ENCODE measurements at places on chromosomes 2 and 18. TPM values are rescaled to one million over a fixed set of nuclear protein-coding genes. Genes with fewer than 3 reads are reported as not detected.

DNA sequence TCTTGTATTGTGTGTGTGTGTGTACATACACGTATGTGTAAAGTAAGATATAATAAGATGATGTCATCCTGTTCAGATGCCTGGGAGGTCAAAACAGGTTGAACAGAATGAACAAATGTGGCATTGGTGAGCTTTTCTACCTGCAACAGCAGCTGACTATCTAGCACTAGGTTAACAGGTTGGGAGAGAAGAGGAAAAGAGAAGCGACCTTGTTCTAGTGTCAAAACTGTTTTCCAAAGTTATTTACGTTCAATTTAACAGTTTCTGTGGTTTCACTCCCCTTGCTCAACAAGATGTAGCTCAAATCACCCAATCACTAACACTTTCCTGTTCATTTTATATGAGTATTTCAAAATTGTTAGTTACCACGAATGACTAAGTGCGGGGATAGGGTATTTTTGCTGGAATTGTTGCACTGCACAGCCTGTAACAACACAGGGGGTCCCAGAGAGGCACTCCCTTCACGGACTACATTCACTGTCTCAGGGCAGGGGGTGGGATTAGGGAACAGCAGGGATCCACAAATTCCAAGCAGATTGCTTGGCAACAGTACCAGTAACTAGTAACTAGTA is 67.5 kb upstream of the DTNB start:
- DNase-seq: no peak

DNA sequence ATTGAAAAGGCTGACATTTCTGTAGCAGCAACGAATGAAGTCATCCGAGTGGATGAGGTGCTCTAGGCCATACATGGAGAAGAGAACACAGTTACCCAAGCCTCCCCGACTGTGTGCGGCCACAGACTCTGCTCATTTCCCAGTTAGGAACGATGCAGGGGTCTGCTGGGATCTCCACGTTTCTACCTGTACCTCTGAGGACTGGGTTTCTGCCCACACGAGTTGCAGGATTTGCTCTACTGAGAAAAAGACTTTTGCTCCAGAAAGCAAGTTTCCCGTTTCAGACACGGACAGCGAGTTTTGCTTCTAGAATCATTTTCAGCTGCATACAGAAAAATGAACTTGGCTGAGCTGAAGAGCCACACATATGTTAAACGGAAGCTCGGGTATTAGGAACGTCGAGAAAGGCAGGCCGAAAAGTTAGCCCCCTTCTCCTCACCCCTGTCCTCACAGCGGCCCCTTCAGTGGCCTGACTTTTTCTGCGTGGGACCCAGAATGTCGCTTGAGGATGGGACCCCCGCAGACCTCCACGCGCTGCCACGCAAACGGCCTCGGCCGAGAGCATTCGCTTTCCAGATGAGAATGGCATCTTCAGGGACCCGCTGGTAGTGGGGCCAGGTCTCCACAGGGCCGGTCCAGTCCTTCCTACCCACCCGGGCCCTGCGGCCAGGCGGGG is 582 bp upstream of the RAB31 start:
- DNase-seq: peak; percentile 58

DNA sequence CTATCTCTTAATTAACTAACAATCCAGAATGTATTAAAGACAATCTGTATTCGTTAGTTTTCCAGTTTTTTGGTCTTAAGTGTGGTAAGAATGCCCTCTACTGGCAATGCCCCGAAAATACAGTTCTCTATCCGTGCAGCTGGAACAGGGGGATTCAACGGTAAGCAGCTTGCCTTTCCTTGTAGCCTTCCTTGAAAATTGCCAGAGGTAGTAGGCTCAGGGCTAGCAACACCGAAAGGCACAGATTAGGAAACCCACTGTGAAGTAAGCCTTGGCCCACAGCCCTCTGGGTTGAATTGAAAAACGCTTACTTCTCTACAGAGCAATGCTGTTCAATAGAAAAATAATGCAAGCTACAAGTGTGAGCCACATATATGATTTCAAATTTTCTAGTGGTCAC is 17.1 kb upstream of the VPS4B start:
- DNase-seq: peak; percentile 81

GRCh38 chr2:7480431-7480830 is 563.2 kb downstream of the RNF144A start:
- DNase-seq: no peak

DNA sequence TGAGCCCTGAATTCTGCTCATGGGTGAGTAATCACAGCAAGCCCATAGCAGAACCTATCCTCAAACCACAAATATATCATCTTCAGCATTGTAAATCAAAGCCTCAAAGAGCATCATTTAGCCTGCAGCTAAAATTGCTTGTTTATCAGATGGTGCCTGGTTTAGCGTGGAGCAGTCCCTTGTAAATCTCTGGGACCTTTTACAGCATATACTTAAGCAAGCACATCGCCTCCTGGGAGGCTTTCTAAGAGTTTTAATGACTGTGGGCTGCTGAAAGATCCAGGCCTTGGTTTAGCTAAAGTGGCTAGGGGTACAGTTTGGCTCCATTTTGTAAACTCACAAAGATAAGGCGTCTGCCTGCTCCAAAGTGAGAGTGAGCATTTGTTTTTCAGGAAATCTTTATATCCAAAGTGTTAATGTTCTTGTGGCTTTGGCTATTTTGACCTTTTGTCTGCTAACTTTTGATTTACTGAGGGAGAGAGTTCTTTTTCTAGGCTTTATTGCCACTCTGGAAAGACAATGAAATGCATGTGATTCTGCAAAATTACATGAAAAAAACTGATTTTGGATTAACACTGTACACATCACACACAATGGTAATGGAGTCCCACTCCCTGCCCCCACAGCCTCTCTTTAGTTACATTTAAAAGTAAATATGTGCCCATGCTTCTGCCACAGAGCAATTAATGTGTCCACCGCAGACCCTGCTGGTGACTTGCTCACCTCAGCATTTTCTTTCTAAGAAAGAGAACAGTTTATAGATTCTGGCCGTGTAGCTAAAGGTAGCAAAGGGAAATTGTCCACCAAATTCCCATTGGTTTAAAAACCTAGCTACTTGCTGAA is 194.8 kb downstream of the LNPK start:
- no peak for DNase-seq

GRCh38 chr18:25853691-25854433 is 236.6 kb downstream of the SS18 start:
- DNase-seq: no peak

GRCh38 chr18:11800566-11801334 is 50.5 kb upstream of the CHMP1B start:
- no peak for DNase-seq

GRCh38 chr2:131055169-131056065 is 37.8 kb downstream of the FAM168B start:
- DNase-seq: peak; percentile 22

DNA sequence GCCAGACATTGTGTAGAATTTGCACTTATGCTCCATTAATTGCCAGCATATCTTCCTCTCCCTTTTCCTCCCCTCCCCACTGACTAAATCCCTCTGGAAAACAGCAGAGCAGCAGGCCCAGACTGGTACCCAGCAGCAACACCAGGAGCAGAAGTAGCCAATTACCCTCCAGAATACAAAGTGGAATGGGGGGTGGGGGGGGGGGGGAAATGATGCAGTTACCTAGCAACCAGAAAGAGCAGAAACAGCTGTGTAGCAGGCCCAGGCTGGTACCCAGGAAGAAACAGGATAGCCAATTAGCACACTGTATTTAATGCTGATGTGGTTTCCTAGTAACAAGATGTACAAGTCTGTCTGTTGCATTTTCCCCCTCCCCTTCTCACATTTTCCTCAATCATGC is 52.3 kb downstream of the KLF7 start:
- no peak for DNase-seq

Gene CPLX4
- not detected for total RNA-seq

Gene MERTK
- 0.65 TPM for total RNA-seq

Gene ITGA4
- 8.9 TPM for total RNA-seq

Gene LAMA1
- total RNA-seq: 30.1 TPM

Gene COLEC11
- 0.09 TPM for total RNA-seq

Gene CDK5R2
- not detected for total RNA-seq

Data from fibroblast of the aortic adventitia (primary cell).